ENCODE measurements at places on chromosomes 11 and 22.

DNA sequence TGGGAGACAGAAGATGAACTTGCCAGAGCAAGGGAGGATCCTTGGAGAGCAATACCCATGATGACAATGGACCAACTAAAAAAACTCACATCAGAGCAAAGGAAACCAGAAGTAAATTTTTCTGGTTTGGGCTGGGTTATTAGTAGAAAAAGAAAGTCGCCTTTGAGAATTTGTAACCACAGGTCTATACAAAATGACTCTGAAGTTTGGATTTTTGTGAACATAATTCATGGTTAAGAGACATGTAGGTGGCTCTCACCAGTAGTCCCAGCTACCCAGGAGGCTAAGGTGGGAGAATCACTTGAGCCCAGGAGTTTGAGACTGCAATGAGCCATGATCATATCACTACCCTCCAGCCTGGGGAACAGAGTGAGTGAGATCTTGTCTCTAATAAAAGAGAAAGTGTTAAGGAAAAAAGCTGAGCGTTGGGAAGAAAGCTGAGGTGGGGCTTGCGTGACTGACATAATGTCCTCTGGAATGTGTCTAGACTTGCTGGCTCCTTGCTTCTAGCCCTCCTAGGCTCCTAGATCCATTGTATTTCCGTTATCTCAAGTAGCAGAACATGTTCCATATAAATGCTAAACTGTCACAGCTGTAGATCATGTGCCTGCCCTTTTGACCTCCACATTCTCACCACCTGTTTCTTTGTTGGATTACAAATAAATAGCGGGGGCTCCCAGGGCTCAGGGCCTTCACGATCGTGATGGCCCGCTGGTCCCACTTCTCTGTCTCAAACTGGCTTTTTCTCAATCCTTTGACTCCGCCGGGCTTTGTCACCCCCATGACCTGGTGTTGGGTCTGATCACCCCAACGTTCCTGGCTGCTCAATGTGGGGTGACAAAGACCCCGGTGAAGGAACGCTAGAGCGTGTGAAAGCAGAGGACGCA, 56.2 kb upstream of the SC5D start:
- DNase-seq: no peak

- no peak for DNase-seq
Observed at GRCh38 chr22:42716221-42716620, 4.4 kb downstream of the A4GALT start.

DNA sequence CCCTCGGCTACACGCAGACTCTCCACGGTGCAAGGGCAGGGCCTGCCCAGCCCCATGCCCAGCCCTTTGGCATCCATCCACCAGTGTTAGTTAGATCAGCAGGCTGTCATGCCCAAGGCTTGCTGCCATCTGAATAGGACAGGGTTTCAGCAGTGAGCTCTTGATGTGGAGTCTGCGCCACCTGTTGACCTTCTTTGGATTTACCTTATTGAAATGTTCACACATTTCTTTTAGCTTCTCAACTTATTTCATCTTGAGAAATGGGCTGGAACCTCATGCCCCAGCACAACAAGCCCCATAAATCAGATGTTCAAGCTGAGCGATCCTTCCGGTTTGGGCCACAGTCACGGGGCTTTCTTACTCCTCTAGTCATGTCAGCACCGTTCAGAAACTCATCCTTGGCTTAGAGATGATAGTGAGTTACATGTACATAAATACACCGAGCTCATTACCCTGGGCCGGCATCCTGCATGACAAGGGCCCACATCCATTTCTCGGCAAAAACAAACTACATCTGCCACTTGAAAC, 61.7 kb downstream of the PARVB start:
- no peak for DNase-seq

GRCh38 chr11:1750840-1751530, 590 bp upstream of the IFITM10 start:
- no peak for DNase-seq

DNA sequence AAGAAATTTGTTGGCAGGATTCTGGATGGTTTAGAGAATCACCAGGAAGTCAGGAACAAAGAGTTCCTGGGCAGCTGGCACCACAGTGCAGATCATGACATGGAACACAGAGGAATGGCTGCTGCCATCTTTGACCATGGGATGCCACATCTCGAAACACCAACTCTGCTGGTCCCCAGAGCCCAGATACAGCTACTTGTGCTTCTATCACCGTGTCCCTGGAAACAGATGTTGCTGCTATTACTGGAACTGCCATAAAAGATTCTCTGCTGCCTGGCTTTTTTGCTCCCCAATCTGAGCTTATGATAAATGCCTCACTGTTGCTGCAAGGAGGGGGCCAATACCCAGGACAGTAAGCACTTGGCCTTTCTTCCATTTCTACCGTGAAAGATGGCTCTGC, 185.2 kb downstream of the CSNK2A3 start:
- DNase-seq: no peak

GRCh38 chr11:125950696-125951651, 5.1 kb downstream of the VSIG10L2 start:
- DNase-seq: no peak

DNA sequence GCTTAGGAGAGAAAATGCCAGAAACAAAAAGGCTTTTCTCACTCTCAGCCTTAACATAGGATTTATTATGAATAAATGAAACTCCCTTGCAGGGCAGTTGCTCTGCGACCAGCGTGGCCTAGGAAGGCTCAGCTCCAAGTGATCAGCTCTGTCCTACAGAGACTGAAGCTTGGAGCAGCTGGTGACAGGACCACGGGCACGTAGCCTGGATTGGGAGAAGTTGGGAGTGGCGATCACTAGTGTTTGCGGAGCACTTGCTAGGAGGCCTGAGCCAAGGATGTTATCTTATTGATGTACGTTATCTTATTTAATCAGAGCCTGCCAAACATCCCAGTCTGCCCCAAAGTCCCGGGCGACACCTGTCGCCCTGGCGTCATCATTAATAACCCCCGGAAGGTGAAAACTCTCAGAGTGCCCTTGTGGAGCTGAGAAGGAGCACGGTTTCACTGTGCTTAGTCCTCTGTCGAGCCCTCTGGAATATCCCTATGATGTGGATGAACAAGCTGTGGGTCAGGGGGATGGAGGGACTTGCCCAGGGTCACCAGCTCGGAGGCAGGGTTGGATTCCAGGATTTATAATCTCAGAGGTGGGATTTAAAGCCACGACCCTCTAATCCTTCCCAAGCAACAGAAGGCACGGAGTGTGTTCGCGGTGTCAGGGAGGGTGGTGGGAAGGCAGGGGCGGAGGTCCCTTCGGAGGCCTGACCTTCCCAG, 40.8 kb upstream of the SMIM38 start:
- no peak for DNase-seq

DNA sequence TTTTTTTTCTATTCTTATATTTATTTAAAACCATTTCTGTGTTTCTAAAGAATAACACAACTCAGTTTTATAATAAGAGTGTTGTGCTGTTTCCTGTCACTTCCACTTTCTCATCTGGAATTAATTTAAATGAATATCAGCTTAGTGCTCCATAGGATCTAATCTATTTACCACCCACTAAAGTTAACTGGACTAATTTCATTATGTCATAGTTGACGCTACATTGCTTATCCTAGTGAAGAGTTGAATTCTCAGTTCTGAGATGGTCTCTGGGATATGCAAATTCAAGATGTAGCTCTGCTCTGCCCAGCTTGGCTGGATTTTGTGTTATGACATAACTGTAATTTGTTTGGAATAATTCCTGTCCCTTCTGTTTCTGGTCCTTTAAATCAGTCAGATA, 380.1 kb downstream of the METTL15 start:
- no peak for DNase-seq

- DNase-seq: no peak
Observed at GRCh38 chr22:30372915-30373314, 14.3 kb downstream of the RNF215 start.

DNA sequence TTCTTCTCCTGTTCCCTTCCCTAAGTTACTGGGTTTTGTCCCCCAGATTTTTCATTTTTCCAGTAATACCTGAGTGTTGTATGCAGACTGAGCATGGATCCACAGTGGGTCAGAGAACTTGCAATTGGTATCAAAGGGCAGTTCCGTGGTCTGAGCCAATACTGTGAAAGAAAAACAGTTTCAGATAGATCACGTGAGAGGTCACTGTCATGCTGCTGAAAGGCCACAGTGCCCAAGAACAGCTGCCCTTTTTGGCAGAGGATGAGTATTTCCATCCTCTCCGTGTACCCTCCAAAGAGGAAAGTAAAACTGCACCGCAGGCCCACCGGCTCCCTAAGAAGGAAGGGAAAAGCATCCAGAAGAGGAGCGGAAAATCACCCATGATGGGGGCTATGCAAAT, 73.0 kb upstream of the TBCEL start:
- DNase-seq: no peak

DNA sequence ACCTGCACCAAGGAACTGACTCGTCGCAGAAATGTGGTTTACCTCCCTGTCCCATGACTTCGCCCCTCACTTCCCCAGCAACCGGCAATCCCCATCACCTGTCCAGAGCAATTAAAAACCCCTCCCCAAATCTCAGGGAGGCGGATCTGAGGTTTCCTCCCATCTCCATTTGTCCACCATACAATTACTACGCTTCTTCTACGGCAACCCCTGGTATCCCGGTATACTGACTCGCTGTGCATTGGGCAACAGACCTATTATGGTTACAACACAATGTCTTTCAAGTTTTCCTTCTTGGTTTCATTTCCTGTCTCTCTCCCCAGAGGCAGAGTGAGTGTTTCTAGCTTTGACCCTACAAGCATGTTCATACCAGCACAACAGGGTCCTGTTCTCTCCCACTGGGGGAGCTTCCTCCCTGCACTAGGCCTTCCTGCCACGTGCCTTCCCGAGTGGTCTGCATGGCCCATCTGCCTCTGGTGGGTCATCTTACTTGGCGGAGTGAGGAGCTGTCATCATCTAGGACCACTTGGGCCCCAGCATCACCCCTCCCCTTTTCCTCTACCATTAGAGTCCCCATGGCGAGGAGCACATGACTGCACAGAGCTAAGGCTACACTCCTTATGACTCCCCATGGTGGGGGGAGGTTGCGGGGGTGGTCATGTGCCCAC, 30.3 kb upstream of the NAP1L4 start:
- no peak for DNase-seq

DNA sequence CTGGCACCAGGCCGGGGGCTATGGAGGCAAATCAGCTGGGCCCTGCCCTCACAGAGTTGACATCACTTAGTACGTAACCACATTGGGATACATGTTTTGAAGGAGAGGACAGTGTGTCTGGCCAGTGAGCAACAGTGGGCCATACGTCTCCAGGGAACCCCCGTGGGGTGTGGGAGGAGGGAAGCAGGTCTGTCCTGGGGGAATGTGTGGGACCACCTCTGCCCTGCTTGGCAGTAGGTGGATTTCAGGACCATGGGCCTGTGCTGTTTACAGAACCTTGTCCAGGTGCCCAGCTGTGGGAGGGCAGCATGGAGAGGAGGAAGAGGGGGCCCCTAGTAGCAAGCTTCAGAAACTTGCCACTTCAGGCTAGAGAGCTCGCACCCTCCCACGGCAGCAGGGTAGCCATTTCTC, 21.0 kb downstream of the P2RY2 start:
- DNase-seq: no peak

DNA sequence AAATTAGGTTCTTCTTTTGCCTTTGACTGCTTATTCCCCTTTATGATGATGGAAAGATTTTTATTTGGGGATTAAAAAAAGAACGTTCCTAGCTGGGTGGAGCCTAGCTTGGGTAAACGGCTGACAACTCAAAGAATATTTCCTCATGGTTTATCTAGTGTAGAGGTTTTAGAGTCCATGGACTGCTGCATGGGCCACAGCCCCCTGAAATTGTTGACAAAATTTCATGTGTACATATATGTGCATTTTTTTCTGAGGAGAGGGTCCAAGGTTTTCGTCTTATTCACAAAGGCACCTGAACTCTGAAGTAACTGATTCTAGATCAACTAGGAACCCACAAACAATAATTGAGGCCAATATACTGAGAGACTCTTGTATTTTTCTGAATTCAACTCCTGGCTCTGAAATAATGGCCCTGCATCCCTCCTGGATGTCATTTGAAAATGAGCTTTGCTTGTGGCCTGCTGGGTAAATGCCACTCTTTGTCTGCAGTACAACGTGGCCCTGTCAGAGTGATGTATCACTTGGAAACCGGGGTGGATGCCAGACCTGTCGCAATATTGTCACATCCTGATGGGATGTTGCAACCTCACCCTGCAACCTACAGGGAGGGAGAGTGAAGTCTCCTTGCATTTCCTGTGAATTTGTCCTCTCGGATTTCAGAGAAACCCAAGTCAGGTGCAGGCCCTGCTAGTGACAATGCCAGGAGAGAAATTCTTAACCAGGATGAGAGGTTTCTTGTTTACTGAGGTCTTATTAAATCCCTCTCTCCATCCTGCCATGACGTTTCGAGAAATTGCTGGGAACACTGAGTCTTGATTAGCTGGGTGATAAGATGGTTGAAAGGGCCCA, 33.8 kb downstream of the EHF start:
- DNase-seq: no peak

DNA sequence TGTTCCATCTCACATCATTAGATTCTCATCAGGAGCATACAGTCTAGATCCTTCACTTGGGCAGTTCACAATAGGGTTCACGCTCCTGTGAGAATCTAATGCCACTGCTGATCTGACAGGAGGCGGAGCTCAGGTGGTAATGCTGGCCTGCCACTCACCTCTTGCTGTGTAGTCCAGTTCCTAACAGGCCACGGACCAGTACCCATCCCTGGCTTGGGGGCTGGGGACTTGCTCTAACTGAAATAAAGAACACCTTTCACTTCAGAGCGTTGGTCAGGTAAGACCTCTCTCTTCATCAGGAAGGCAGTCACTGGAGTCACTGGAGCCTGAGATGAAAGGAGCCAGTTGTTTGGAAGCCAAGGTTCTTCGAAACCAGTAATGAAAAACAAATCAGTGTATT, 41.7 kb downstream of the PRMT3 start:
- DNase-seq: no peak

DNA sequence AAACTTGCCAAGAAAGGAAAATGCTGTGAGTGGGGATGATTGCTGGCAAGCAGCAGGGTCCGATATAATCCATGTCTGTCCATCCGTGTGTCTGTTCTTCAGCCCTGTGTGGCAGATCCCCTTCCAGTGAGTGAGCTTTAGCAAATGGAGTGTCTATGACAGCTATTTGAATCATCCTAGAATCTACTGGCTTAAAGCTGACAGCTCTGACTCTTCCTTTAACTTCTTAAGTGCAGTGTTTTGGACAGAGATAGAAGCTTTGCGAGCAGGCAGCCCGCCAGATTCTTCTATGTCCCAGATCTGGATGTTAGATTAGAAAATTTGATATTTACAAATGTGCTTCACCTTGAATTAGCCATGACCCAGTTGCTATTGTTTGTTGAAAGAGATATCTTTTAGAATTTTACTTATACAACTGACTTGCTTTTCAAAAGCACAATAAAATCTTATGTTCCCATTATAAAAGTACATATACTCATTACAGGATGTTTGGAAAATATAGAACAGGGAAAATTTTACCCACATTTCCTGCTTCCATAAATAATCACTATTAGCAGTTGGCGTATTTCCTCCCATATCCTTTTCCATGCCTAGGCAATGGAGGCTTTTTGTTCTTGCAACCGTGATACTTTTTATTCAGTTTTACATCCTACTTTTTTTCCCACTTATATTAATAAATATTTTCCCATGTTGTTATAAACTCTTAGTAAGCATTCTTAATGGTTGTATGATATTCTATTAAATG, 124.5 kb downstream of the COMMD9 start:
- no peak for DNase-seq
